Effector memory CD4-positive, alpha-beta T cell (primary cell): ENCODE measurements at places on chromosomes 16 and 17.
A peak's percentile ranks its signal among the peaks of the same experiment; 100 is the strongest.

DNA sequence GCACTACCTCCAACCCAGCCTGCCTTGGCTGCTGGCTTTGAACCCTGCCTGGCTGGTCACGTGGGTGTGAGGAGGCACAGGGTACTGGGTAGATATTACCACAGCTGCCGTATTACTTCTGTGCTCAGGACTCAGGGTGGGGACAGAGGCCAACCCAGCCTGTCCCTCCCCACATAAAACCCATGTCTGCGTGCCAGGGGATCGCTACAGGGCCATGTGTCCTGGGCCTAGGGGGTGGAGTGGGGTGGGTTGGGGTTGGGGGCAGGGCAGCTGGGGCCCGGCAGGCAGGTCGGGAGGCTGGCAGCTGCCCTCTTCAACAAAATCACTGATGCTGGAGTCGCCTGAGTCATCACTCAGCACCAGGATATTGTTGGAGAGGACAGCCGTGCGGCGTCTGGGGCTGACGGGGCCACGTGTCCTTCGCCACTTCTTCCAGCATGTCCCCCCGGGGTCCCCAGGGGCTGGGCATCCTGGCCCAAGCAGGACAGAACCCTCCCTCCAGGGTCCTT lies 39.7 kb upstream of the PVALEF start:
- no peak for DNase-seq

GRCh38 chr17:75402026-75402425 lies 3.5 kb downstream of the GRB2 start:
- no peak for DNase-seq

- DNase-seq: no peak
Observed at GRCh38 chr17:51362811-51363585, 102.7 kb downstream of the UTP18 start.

DNA sequence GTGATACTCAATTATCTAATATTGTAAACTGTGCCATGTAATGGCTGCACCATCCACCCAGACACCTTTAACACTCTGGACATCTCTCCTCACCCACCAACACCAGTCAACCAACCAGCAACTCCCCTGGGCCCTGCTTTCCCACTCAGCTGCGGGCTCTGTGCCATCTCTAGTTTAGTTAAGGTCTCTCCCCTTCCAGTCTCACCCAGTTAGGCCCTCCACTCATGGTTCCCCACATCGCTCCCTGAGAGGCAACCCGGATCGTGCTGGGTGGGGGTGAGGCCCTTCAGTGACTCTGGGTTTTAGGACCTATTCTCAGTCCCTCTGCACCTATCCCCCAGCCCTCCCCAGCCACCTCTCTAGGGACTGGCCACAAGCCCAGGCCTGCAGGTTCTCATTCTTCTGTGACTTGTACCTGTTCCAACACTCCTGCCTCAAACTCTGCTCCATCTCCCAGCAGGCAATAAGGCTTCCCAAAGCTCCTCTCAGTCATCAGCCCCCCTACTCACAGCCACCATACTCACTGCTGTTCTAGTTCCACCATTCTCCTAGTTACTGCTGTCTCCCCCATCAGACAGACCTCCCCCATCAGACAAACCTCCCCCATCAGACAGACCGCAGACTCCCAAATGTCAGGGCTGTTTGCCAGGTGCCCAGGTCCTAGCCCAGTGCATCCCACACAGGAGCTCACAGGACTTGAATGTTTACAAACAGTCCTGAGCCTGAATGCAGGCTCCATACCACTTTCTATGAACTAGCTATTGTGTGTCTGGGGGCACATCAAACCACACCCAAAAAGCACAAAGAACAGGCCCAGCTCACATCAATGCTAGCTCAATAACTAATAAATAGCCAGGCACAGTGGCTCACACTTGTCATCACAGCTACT lies 2.6 kb downstream of the TK2 start:
- no peak for DNase-seq

DNA sequence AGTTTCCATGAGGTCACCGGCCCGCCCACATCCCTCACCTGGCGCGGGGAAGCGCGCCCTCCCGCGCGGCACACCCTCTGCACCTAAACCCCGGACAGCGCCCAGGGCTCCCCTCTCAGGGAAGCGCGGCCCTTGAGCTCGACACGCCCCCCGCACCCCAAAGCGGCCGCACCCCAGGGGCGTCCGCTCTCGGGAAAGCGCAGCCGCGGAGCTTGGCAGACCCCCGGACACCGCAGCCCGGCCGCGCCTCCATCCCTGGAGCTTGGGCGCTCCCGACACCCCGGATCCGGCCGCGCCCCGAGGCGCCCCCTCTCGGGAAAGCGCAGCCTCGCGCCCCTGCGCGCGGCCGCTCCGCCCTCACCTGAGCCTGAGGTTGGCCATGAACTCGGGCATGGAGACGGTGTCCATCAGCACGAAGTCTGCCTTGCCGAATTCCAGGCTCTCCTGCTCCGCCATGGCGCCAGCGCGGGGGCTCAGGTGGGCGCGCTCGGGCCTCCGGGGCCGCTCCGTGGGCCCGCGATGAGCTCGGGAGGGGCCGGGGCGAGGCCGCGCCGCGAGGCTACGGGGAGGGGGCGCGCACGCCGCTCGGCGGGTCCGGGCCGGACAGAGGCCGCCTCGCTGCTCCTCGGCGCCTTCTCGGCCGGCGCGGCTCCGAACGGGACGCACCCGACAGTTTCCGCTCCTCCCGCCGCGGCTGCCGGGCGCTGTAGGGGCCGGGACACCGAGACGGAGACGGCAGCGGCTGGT lies at the start of gene MYO1D:
Gene MYO1D, minus strand, starts transcription at position 708 of the 747 bp plus-strand sequence. Its CDS starts 252 bp downstream, at position 456.
- peak; percentile 68 for DNase-seq

GRCh38 chr16:17491140-17491662 lies 20.4 kb upstream of the XYLT1 start:
- DNase-seq: no peak

- DNase-seq: no peak
Observed at GRCh38 chr17:75151930-75152329, 2.4 kb downstream of the JPT1 start.

DNA sequence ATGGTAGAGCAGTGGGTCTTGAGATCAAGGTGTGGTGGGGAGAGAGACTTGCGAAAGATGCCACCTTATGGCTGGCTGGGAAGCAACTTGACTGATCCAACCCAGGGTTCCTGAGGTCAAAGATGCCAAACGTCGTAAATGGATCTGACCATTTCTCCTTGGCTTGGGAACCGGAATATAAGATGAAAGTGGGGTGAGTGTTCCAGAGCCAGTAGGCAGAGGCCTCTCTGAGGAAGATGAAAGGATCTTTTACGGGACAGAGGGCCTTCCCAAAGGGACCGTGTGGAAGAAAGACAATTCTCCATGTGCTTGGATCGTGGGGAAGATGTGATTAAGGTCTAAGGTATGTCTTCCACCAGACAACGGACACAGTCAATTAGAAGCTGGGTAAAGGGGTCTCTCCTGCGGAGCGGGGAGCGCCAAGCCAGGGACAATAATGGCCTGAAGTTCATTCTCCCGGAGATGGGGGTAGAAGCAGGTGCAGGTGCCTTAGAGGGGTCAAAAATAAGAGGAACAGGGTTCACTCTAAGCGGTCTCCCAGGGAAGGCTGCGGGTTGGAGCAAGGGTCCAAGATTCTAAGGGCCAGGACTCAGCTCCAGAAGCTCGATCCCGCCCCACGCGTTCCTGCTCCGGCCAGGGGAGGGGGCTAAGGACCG lies 800 bp downstream of the FXR2 start:
- no peak for DNase-seq

DNA sequence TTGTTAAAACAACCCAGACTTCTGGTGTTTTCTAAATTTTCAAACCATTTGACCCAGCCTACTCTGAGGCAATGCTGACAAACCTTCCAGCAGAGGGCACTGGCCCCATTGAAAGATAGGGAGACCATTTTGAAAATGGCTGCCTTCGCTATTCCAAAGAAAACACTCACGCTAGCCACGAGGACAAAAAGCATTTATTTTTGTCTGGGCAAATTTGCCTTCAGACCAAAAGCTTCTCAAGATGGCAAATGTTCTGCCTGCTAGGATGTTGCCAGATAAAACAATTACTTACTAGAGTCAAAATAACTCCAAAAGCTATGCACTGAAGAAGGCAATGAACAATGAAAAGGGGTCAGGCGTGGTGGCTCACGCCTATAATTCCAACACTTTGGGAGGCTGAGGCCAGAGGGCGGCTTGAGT lies 296.7 kb upstream of the IRX5 start:
- DNase-seq: no peak

- DNase-seq: no peak
Observed at GRCh38 chr17:43839670-43840108, 6.7 kb upstream of the MPP3 start.

DNA sequence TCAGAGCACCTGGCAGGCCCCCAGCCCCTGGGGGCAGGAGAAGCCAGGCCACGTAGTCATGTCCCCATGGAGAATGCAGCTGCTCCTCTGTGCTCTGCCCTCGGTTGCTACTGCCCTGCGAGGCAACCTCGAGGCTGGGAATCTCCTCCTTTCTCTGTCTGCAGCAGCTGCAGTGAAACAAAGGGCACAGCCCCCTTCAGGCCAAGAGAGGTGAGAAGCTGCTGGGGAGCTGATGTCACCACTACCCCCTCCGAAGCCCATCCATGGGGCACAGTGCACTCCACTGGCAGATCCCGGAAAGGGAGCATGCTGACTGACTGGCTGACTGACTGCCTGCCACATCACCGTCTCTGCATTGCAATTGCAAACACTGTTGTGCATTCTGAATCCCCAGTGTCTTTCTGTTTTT lies 103.7 kb downstream of the GRIN2A start:
- DNase-seq: no peak

- no peak for DNase-seq
Observed at GRCh38 chr17:3526971-3527370, 30.6 kb downstream of the TRPV3 start.

- DNase-seq: peak; percentile 44
Observed at GRCh38 chr17:78839762-78840529, 668 bp downstream of the USP36 start.

DNA sequence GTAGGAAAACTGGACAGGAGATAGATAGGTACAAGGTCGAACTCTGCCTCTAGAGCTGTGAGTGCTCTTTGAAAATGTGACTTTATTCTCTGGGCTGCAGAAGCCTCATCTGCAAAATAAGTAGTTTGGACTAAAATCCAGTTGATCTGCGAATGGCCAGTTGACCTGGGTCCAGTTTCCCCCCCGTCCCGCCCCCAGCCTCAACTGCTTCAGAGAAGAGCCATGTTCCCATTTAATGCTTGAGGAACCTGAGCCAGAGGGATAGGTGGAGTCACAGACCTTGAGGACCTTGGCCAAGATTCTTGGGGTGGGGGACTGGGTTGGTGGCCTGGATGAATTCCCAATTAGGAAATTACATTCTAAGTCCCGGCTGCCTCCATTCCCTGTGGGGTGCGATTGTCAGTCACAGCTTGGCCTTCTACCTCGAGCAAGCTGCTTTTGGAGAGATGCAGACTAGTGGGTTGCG lies 14.1 kb downstream of the TBX2 start:
- no peak for DNase-seq

DNA sequence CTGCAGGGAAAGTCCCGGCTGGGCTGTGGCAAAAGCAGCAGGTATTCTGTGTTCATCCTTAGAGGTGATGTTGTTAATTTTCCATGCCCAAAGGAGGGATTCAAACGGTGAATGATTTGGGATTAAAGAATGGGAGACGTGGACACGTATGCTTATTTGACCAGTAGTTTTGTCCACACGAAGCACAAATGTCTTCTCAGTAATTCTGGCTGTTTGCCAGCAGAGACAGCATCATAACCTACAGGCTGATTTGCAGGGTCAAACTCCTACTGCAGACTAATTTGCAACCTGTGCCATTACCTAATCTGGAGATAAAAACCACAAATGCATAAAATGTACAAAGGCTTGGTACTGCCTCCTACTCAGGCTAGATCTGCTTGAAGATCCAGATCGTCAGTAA lies 14.1 kb downstream of the MTHFSD start:
- DNase-seq: no peak

DNA sequence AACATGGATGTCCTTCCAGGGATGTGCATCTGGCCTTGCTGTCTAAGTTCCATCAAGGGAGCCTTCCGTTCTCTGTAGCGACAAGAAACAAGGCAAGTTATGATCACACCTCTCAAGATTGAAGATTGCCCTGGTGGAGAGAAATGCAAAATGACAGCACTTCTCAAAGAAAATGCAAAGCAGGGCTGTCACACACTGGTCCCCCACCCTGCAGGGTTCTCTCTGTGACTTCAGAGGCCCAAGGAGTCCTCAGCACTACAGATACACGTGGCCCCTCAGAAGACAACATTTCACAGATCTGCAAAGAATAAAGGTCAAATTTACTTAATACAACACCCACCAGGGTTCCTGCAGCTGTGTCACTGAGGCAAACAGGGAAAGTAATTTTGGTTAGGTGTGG lies 60.7 kb upstream of the TEX2 start:
- no peak for DNase-seq

DNA sequence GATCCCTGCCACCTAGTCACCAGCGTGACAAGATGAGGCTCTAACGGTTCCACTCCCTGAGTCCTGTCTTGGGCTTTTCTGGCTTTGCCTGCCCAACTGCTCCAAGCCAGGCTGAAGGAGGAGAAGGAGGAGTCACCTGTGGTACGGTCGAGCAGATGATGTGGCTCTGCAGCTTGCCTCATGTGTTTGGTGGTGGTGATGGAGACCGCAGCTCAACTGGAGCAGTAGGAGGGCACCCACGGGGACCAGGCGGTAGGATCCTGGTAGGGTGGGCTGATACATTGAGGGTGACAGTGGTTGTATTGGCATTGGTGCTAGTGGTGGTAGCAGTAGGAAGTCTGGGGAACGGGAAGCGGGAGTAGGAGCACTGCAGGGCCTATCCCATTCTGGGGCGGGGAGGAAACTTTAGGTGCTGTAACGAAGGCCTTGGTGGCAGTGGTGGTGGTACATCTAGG lies 202.8 kb upstream of the WSB1 start:
- no peak for DNase-seq

GRCh38 chr17:70563281-70563820 lies 394.0 kb downstream of the KCNJ2 start:
- DNase-seq: no peak

DNA sequence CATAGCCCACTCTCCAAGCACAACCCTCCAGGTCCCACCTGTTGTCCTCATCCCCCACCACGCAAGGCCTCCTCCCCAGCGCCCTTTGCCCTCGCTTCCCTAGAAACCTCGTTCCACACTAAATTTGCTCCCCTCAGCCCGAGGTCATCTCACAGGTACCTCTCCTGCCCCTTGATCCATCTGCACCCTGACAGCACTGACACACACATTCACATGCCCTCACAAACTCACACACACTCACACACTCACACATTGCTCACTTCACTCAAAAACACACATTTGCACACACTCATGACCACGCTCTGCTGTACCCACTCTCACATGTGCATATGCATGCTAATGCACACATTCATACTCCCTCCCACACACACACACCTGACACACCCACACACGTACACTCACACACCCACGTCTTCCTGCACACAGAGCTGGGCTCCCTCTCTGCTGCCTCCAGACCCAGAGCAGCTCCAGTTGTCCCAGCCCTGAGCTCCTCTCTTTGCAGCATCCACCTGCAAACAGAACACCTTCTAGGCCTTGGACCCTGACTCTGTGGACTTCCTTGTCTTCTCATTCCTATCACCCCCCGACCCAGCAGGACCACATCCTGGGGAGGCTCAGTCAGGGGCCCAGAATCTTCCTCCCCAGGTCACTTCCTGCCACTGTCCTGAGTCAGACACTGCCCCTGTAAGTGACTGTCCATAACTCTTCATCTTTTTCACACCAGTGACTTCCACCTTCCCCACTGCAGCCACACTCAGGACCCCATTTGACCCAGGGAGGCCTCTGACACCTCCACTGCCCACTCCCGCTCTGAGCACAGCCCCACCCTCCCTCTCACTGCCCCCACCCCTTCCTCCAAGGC lies 4.9 kb downstream of the ASGR2 start:
- DNase-seq: no peak
